ENCODE measurements at places on chromosomes 3 and 15. TPM values are rescaled to one million over a fixed set of nuclear protein-coding genes. Genes with fewer than 3 reads are reported as not detected.

DNA sequence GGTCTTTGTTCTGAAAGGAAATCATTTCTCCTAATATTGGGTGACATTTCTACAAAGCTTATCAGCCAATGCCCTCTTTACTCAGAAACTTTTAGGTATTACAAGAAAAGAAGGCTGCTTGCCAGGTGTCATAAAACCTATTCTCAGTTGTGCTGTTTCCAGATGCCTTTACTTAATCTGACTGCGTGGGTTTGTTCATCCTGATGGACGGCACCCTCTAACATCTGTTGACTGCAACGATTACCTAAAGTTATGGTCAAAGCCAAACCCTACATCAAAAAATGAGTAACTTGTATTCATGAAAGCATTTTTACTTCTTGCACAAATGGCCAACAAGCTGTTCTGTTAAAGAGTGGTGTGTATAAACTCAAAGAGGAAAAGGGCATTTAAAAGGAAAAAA lies 207.7 kb upstream of the PDZRN3 start:
- no peak for DNase-seq

GRCh38 chr3:159988617-159989271 lies at the start of gene IL12A:
TSS of gene IL12A (plus strand) at chr3:159988835.
- DNase-seq = no peak

- no peak for DNase-seq
These were observed 77.4 kb downstream of the LRRFIP2 start for GRCh38 chr3:37096975-37097374.

- DNase-seq = no peak
These were observed 2.9 kb upstream of the RASGRF1 start for GRCh38 chr15:79093352-79093935.

DNA sequence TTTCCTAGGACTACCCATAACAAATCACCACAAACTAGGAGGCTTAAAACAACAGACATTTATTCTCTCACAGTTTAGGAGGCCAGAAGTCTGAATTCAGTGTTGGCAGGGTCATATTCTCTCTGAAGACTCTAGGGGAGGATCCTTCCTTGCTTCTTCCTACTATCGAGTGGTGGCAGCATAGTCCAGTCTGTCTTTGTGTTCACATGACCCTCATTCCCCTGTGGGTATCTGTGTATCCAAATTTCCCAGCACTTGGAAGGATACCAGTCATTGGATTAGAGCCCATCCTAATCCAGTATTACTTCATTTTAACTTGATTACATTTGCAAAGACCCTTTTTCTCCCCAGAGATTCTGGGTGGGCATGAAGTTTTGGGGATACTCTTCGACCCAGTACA lies 63.8 kb downstream of the GMPS start:
- DNase-seq = no peak

BNC1 gene
- 2.3 TPM for total RNA-seq

DNA sequence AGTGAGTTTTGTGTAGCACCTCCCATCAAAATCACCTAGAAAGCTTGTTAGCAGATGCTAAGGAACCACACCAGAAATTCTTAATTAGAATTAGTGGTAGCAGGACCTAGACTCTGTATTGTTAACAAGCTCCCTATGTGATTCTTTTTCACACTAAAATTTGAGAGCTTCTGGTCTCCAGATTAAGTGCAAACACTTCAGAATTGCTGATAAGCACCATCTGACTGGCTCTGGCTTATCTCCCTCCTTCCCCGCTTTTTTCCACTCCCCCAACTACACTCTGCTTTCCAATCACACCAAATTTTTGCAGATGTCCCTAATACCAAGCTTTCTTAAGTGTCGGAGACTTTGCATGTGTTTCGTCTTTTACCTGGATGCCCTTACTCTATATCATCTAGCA lies 410.1 kb upstream of the DPH6 start:
- no peak for DNase-seq

TUBGCP5 gene
- total RNA-seq = 14.4 TPM

DNA sequence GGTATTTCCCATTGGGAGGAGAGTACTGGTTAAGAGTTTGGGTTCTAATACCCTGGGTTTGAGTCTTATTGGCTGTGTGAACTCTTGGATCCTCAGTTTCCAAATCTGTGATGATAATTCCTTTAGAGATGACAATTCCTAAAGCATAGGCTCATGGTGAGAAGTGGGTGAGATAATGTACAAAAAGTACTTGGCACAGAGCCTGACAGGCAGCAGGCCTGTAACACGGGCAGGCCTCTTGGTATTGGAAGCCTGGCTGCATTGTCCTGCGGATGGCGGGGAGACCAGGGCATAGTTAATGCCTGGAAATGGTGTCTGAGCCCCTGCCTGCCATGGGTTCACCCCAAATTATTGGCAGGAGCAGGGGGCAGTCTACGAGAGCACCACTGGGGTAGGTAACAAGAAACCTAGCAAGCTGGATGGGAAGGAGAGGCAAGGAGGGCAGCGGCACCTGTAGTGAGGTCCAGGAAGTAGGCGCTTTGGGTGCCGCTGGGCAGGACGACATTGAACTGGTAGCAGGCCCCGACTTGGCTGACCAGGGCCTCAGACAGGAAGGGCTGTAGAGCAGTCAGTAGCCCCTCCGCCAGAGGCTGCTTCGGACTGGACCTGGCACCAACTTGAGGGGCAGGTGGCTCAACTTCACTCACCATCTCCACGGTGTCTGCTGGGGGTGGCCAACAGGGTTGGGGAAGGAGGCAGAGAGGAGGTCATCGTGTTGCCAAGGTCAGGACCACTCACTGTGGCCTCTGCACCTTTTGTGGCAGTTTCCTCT lies 7.7 kb downstream of the STOML1 start:
- no peak for DNase-seq

DNA sequence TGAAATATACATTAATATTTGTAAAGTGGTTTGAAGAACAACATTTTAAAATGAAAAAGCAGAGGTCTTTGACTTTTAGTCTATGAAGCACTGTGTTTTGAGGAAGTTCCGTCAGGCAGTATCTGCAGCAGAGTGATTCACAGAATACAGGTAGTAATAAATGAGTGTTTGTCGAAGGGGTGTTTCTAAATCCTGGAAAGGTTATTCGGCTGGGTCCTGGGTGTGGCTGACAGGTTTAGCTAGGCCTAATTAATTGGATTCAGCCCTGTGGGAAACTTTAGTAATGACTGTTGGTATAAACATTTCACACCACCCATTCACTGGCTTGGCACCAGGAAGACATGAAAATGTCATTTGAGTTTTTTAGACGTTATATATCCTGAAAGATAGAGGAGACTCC lies 51.3 kb downstream of the TIPARP start:
- DNase-seq = no peak

CX3CR1 gene
- total RNA-seq = 0.12 TPM

DNA sequence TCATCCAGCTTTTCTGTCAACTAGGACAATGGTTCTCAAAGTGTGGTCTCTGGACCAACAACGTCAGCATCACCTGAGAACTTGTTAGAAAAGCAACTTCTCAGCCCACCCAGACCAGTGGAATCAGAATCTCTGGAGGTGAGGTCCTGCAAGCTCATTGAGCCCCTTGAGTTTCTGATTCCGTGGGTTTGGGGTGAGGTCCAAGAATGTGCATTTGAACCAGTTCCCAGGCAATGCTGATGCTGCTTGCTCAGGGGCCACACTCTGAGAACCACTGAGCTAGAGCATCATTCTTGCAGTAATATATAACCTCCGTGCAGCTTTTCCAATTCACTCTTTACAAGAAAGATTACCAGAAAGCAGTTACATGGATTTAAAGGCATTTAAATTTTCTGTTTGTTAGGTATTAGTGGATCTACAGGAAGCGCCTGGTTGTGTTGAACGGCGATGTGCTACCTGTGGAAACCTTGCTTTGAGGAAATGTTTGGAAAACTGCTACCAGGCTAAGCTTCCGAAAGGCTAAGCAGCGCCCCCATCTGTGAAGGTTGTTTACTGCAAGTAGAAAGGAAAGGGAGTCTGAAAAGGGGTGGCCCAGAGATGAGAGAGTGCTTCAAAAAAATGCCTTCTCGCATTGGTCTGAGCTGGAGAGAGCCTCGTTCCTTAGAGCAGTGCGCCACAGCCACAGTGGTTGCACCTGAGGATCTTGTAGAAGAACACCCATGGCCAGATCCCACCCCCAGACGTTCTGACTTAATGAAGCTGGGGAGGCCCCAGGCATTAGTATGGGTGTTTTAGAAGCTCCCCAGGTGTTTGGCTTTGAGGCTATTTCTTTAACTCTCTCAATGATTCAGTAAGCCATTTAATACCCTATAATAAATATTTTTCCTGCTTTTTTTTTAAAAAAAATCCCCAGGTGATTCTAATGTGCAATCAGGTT lies 50.0 kb downstream of the RLBP1 start:
- no peak for DNase-seq

GRCh38 chr15:98071786-98072185 lies 111.3 kb downstream of the ARRDC4 start:
- no peak for DNase-seq

GLDN gene
- 0.29 TPM for total RNA-seq

DNA sequence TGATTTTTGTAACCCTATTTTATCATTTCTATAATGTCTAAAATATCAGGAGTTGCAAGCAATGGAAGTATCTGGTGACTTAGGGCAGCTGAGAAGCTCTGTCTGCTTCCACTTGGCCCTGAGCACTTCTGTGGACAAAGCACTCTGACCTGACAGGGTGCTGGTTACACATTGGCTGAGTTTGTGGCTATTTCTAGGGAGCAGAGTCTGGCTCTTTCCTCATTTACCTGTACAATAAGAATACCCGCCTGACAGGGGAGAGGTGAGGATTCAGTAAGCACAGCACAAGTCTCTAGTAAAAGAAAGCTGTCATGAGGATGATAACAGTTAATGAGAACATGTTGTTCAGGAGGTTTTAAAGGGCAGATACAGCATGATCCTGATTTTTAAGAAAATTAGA lies 33.3 kb upstream of the SPESP1 start:
- DNase-seq = no peak

CCR9 gene
- not detected for total RNA-seq

DNA sequence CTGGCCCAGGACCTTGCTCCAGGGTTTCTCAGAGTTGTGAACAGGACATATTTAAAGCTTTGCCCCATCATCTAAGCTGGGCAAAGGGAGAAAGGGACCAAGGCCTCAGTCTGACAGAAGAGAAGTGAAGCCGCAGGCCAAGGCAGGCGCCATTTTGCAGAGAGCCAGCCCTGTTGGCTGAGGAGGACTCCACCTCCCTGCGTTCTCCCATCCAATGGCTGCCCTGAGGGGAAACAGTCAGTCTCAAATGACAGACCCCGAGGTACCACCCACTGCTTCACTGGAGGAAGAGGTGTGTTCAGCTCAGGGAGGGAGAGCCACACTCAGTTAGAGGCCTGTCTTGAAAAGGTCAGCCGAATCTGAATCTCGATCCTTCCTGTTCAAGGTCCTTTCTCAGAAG lies 86.1 kb downstream of the ADAMTS17 start:
- no peak for DNase-seq

- DNase-seq = no peak
These were observed 3.0 kb downstream of the ADAMTS9 start for GRCh38 chr3:64684715-64685261.

CPNE9 gene
- total RNA-seq = not detected

DNA sequence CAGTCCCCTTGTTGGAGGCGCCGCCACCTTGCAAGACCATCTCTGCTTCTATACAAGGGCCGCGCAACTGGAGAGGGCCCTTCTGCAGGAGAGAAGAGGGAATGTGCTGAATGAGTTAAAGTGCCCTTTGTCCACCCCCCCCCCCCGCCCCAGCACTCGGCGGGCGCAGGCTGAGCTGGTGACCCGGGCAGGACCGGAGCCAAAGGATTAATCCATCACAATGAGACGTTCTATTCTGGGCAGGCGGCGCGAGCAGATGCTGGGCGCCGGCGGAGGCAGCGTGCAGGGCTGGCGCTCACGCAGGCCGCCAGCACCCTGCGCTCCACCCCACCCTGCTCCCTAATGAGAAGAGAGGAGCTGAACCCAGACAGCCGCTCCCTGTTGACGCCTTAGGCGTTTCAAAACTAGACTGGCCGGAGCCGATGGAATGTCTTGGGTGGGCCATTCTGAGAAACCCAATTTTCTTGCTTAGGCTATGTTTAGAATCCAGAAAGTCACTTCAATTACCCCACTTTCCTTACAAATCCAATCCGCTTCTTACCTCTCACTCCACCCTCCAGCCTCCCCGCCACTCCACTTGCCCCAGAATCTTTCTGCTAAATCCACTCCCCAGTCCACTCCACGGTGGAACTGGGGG lies 32.9 kb downstream of the GJD2 start:
- no peak for DNase-seq

NANOGP8 gene
- not detected for total RNA-seq

DNA sequence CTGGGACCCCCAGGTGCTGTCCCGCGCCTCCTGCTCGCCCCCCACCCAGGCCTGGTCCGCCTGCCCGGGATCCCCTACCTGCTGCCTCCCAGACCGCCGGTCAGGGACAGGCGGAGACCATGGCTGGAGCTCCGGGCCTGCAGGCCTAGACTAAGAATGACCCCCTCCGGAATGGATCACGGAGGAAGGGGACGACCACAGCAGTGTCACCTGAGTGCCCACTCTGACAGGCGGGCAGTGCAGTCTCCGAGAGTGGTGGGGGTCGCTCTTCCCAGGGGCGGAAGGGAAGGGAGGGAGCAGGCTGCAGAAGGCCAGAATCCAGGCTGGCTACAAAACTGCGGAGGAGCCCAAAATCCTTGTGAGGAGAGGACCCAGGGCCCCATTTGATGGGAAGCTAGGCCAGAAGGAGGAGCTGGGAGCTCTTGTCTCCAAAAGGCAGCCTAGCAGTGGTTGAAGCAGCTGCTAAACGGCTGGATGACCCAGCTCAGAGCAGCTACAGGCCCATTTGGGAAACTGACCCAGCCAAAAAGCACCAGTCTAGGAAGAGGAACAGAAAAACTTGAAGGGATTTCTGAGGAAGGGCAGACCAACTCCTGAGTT lies 908 bp upstream of the RAB43 start:
- no peak for DNase-seq

ROBO2 gene
- 2.8 TPM for total RNA-seq

- DNase-seq = no peak
These were observed 3.9 kb downstream of the GP5 start for GRCh38 chr3:194395212-194395611.

DNA sequence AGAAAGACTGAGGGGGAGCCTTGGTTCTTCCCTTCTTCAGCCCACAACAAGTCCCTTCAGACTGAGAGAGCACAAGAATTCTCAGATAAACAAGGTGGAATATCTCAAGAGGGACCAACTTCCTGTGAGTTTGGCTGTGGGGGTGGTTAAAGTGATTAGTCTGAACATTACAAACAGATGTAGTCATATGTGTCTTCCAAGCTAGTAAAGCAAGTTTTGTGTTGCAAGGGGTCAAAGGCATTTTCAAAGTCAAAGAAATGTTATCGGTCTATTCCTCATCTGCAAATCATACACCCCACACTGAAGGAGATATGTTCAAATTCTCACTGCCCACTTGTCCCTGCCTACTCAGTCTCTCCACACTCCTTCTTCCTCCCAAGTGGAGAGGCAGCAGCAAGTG lies 242.5 kb downstream of the FAM43A start:
- no peak for DNase-seq

GRCh38 chr15:41231422-41232226 lies 556 bp downstream of the CHP1 start:
- no peak for DNase-seq

- no peak for DNase-seq
These were observed 174.8 kb downstream of the SLCO3A1 start for GRCh38 chr15:92028389-92028724.

GRCh38 chr3:141019244-141019643 lies 31.9 kb upstream of the SPSB4 start:
- DNase-seq = no peak
